Esophagus squamous epithelium (tissue), 5 donors: ENCODE measurements at places on chromosomes 13 and 19. TPM values are rescaled to one million over a fixed set of nuclear protein-coding genes. Genes with fewer than 3 reads are reported as not detected.

The GPR183 gene
- total RNA-seq = 5.2 TPM

The PEPD gene
- total RNA-seq = 40.1 TPM

The FGF21 gene
- total RNA-seq = not detected

The ATP4B gene
- total RNA-seq = not detected

GRCh38 chr13:31431722-31432137 is 232.0 kb downstream of the B3GLCT start:
- no peak for DNase-seq

DNA sequence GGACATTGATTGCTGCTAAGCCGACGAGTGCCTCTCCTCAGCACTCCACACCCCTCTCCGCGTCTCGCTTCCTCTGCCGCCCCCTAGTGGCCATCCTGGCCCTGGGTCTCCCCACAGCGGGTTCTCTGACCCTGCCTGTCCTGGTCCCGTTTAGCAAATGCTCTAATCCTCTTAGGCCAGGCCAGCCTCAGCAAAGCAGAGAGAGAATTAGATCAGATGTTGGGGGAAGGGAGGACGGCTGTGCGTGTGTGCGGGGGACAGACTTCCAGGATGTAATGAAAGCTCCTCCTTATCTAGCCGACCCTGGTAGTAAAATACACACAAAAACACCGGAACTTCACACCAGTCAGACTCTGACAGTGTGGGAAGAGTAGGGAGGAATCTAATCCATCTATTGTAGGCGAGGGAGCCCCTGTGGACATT is 4.5 kb downstream of the TPRX2 start:
- DNase-seq = peak; percentile 2

DNA sequence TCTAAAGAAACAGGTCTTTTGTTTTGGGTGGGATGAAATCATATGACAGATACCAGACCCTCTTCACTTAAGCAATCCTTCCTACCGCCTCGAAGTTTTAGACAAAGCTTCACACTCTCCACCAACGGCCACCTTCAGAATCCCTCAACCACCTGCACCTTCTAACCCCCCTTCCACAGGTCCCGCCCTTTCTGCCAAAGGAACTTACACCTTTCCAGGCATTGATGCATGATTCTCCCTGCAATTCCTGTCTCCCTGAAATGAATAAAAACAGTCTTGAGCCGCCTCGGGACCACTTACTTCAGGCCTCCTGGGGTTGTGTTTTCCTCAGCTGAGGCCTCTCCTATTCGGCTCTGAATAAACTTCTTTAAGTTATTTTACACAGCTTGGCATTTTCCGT is 859 bp downstream of the ZNF433 start:
- DNase-seq = no peak

DNA sequence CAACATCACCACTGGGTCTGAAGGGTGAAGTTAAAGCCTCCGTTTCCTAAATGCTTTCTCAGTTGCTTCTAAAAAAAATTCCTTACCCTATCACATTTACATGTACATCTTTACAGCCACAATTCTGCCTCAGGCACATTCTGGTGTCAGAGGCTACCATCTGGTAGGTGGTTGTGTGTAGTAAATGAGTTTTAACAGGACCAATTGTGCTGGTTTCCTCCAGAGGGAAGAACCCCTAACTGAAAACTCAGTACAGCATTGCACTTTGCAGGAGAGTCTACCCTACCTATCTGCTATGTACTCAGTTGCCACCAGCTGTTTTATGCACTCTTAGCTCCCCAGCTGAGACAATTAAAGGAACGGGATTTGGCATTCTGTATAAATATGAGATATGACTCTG is 1576.5 kb downstream of the PCDH9 start:
- no peak for DNase-seq

- no peak for DNase-seq
Measured at GRCh38 chr13:25109341-25109740, 13.4 kb downstream of the PABPC3 start.

DNA sequence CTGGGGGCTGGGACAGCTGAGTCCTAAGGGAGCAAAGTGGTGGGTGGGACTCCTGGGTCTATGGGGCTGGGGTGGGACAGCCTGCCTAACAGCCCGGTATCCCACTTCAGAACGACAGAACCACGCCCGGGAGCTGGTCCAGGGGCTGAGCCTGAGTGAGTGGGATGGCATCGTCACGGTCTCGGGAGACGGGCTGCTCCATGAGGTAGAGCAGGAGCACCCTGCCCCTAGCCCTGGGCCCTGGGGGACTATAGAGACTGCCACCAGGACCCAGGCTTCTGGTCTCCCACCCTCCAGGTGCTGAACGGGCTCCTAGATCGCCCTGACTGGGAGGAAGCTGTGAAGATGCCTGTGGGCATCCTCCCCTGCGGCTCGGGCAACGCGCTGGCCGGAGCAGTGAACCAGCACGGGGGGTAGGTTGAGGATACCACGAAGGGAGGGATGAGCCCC is 8.6 kb downstream of the SPHK2 start:
- no peak for DNase-seq

- DNase-seq = no peak
Measured at GRCh38 chr13:24097064-24097463, 63.5 kb upstream of the SPATA13 start.

DNA sequence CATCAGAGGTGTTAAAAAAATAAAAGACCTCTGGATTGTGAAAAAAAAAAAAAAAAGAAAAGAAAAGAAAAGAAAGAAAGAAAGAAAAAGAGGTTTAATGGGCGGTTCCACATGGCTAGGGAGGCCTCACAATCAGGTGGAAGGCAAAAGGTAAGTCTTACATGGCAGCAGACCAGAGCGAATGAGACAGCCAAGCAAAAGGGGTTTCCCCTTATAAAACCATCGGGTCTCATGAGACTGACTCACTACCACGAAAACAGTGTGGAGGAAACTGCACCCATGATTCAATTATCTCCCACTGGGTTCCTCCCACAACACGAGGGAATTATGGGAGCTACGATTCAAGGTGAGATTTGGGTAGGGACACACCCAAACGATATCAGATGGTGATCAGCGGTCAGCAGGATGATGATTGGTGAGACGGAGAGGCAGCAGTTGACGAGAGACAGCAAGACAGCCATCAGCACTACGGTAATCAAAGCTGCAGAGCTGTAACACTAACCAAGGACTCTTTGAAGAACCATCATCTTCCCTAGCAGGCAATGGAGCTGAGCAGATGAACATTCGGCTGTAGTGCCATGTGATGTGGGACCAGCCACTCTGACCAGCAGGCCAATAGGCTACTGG is 3.9 kb upstream of the CD209 start:
- DNase-seq = no peak

DNA sequence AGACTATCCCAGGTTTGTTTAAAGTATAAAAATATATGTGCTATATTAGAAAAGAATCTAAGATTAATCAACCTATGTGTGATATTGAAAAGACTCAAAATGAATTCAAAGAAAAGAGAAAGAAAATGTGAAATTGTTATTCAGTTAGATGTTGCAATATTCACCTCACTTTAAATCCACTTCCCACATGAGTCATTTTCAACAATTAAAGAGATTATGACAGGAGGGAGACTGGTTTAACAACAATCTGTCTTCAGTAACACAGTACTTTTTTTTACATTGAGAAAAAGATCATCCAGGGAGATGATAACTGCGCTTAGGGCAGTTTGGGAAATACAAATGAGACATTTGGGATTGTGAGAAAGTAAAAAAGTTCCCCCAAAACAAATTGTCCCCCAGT is 1246.2 kb downstream of the SLITRK1 start:
- no peak for DNase-seq

- no peak for DNase-seq
Measured at GRCh38 chr19:14102102-14102696, 11.6 kb upstream of the SAMD1 start.
